ENCODE measurements at places on chromosomes 13 and 19.

- no peak for DNase-seq
Observed at GRCh38 chr13:74406420-74406819, 272.2 kb upstream of the KLF12 start.

GRCh38 chr13:67574320-67575233, 344.4 kb upstream of the PCDH9 start:
- DNase-seq, result no peak

- no peak for DNase-seq
Observed at GRCh38 chr19:6226012-6226411, 53.8 kb downstream of the MLLT1 start.

DNA sequence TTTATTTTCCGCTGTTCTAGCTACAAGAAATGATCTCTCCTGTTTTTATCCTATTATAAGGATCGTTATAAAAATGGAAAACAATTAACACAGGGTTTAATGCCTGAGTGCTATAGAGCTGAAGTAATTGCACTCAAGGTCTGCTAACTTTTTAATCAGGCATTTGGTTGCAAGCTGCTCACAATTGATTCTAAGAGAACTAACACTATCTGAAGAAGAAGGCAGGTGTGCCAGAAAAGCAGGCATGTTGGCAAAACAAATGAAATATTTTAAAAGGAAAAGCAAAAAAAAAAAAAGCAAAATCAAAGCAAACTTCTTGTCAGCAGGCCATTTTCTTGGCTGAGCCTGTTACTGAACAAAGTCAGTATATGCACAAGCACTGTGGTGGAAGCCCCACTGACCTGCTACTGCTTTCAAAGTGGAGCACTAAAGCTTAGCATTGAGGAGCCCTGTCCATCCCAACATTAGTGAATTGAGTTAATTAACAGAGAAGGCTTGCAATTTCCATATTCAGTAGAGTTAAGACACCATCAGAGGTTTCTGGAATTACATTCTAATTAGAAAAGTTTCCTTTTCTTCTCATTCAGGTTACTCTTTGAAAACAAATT, 574.2 kb downstream of the PCDH9 start:
- no peak for DNase-seq

DNA sequence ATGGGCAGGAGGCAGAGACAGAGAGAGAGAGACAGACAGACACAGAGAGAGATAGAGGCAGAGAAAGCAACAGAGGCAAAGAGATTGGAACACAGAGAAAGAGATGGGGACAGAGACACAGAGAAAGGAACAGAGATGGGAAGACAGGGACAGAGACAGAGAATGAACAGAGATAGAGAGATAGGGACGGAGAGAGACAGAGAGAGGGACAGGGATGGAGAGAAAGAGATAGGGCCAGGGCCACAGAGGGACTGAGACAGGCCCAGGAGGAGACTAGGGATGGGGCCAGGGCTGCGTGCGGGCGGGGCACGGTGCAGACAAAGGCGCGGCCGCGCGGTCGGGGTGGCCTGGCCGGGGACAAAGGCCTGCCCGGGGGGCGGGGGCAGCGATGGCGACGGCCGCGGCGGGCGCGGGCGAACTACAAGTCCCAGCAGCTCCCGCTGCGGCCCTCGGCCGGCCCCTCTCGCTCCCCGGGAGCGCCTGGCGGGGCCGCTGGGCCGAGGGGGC, at the start of gene ZNF358:
TSS of gene ZNF358 (plus strand) at position 459 of the 507 bp plus-strand sequence. CDS start 3,140 bp downstream, outside the sequence.
- peak; percentile 86 for DNase-seq

GRCh38 chr13:106361621-106362020, 173.8 kb downstream of the EFNB2 start:
- DNase-seq, result no peak

- DNase-seq, result no peak
Observed at GRCh38 chr19:40778706-40779284, 748 bp downstream of the RAB4B start.

GRCh38 chr19:11387162-11388034, 3.3 kb upstream of the EPOR start:
- DNase-seq, result no peak

DNA sequence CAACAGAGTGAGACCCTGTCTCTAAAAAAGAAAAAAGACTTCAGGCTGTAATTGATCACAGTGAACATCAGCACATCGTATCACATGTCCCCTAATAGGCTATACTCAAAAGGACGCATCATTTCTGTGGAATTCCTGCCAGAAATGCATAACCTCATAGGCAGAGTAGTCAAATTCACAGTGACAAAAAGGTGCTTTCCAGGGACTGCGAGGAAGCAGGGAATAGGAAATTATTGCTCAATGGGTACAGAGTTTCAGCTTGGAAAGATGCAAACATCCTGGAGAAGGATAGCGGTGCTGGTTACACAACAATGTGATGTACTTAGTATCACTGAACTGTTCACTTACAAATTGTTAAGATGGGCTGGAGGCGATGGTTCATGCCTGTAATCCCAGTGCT, 41.1 kb upstream of the MRI1 start:
- DNase-seq, result no peak

DNA sequence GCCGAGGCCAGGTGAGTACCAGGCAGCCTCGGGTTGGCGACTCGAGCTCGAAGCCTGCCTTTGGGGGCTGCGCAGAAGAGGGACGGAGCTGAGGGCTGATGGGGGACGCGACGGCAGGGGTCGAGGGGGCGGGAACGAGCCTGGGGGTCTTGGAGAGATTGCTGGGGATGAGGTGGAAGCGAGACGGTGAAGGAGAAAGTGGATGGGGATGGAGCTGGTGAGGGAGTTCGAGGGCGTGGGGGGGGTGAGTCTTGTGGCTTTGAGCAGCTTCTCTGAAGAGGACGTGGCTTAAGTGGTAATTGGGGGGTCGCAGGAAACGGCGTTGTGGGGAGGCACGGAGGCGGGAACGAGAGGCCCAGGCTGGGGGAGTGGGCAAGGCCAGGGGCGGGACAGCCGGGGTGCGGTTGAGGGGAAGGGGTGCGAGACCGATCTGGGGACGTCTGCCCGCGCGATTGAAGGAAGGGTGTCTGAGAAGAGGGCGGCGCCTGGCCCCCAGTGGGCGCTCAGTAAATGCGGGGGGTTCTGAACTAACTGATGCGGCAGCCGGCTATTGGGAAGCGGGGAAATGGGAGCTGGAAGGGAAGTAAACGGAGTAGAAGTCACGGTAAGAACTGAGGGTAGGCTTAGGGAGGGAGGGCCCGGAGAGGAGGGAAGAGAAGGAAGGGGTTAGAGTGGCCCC, 426 bp downstream of the MYO9B start:
- no peak for DNase-seq

- DNase-seq, result no peak
Observed at GRCh38 chr19:1286487-1287353, 1.0 kb downstream of the EFNA2 start.

- DNase-seq, result no peak
Observed at GRCh38 chr13:76741624-76742023, 144.6 kb downstream of the KCTD12 start.

DNA sequence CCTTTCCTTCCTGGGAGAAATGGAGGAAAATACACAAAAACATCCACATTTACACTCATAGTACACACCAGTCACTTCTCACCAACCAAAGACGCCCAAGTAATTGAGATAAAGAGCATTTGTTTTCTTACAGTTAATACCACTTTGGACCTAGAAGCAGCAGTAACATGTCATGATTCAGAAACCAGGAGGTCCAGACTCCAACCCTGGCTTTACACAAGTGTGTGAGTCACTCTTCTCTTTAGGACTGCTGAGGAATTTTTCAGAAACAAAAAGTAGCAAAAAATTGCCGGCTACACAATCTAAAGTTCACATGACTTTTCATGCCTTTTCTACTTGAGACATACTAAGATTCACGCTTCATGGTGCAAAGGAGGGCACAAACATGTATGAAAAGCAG, 42.1 kb downstream of the TUBGCP3 start:
- no peak for DNase-seq

- no peak for DNase-seq
Observed at GRCh38 chr13:86757236-86757978, 913.8 kb upstream of the SLITRK5 start.

- no peak for DNase-seq
Observed at GRCh38 chr19:16588824-16589577, 16.8 kb upstream of the SLC35E1 start.

DNA sequence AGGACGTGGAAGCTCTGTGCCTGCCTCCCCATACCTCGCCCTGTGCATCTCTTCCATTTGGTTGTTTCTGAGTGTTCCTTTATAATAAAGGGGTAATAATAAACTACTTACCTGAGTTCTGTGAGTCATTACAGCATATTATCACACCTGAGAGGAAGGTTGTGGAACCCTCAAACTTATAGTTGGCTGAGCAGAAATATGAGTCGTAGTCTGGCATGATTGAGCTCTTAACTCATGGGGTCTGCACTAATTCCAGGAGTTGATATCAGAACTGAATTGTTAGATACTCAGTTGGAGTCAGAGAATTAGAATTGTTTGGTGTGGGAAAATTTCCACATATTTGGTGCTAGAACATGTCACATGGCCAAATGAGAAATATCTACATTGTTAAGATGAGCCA, 52.4 kb upstream of the HTR2A start:
- no peak for DNase-seq

DNA sequence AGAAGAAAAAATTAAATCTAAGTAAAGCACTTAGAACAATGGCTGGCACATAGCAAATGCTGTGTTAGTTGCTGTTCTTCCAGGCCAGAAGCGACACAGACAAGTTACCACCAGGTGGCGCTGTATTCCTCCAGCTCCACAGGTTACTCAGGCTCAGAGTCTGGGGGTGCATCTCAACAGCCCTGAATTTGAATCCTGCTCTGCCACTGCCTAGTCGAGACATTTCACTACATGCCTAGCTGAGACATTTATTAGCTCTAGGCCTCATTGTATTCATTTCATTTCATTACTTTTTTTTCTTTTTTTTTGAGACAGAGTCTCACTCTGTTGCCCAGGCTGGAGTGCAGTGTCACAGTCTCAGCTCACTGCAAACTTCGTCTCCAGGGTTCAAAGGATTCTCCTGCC, 16.4 kb upstream of the CYP2B6 start:
- peak; percentile 75 for DNase-seq

DNA sequence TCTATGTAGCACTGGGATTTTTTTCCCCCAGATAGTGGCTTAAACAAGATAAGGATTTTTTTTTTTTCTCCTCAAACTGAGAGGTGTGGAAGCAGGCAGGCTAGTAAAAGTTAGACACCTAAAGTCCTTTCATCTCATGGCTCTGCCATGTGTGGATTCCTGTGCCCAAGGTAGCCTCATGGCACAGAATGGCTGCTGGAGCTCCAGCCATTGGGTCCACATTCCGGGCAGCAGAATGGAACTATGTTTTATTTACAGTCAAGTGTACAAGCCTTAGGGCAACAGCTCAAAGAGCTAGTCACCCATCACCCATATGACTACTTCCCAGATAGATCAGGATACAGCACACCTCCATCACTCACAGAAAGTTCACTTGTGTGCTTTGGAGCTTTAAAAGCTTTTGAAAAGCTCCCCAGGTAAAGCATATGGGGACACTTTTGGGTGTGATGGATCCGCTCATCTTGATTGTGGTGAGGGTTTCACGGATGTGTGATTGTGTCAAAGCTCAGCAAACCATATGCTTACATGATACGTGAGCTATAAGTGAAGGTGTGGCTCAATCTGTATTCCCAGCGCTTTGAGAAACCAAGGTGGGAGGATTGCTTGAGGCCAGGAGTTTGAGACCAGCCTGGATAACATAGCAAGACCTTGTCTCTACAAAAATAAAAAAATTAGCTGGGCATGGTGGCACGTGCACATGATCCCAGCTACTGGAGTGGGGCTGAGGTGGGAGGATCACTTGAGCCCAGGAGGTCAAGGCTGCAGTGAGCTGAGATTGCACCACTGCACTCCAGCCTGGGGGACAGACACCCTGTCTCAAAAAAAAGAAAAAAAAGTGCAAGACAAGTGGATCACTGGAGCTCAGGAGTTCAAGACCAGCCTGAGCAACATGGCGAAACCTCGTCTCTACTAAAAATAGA, 18.1 kb downstream of the PGLS start:
- DNase-seq, result no peak

GRCh38 chr13:76759877-76760276, 126.3 kb downstream of the KCTD12 start:
- DNase-seq, result no peak

DNA sequence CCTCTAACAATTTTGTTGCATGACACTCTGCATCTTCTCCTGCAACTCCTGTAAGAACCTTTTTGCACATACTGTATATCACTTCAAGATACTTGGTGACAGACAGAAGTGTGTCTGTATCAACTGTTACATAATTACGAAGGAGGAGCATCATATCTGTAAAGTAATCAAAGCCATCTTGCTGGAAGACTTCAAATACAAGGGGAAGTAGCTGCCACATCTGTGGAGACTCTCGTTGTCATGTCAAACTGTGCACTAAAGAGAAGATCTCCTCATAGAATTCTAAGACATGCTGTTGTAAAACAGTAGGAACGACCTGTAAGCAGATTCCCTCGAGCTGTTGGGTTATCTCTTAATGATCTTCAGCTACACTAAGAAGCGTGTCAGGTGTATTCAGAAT, 38.0 kb upstream of the SPATA13 start:
- DNase-seq, result no peak

DNA sequence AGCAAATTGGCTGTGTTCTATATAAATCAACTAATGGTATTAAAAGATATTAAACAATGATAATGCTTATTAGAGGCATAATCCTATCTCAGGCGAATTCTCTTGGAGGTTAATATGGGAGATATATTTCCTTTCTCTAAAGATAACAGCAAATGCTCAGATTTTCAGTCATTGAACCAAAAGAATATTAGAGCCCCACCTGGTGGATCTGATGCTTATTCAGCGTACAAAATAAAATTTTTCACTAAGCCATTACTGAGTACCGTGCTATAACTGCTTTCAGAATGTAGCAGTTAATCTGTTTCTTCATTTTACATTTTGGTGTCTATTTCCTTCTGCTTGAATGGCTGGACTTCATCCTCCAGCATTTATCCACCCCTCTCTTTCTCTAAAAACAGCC, 143.3 kb upstream of the IPO5 start:
- DNase-seq, result no peak

- peak; percentile 48 for DNase-seq
Observed at GRCh38 chr19:8017808-8018207, 12.4 kb upstream of the ELAVL1 start.

DNA sequence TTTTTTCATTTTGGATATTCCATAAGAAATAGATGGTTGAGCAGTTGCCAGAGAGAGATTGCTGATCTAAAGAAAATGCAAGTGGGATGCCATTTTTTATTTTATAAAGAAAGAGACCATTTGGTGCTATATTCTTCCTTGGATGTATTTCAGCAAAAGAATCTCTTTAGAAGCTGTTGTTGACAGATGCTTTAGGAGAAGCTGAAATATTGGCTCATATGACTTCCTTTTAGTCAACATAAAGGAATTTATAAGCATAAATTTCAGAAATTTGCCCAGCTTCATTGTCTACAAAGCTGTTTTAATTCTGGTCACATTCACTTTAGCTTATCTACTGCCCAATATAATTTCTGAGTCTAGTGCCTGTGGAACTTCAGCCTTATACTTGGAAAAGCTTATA, 36.9 kb downstream of the POLR1D start:
- DNase-seq, result no peak
